PC-9 (cell line): ENCODE measurements at places on chromosomes 2 and 18. TPM values are rescaled to one million over a fixed set of nuclear protein-coding genes. Genes with fewer than 3 reads are reported as not detected.
A peak's percentile ranks its signal among the peaks of the same experiment; 100 is the strongest.

DNA sequence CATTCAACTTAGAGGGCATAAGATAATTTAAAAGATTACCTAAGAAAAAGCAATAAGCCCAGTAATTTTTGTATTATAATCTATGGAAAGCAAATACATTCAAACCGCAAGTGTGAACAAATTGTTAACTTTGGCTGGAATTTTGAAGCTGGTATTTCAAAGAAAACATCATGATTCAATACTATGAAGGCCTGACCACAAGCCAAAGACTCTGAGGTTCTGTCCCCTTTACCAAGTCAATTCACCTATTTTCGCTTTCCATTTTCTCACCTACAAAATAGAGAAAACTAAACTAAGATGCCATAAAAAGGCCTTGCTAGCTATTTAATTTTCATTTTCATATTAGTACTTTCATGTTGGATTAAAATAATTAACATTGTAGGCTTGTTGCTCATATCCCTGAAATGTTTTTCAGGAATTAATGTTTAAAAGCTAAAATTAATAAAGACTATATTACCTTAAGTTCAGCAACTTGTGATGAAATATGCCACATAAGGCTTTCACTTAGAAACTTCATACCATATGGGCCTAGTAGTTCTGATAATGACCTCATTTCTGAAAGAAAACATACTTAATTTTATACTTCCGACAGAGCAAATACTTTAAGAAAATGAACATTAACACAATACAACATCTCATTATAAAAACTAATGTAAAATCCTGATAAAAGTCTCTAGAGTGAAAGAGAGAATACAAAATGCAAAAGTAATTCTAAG, 85.7 kb upstream of the FRZB start:
- DNase-seq, result no peak

GRCh38 chr2:172050479-172051125, 34.7 kb upstream of the DLX1 start:
- DNase-seq, result no peak

DNA sequence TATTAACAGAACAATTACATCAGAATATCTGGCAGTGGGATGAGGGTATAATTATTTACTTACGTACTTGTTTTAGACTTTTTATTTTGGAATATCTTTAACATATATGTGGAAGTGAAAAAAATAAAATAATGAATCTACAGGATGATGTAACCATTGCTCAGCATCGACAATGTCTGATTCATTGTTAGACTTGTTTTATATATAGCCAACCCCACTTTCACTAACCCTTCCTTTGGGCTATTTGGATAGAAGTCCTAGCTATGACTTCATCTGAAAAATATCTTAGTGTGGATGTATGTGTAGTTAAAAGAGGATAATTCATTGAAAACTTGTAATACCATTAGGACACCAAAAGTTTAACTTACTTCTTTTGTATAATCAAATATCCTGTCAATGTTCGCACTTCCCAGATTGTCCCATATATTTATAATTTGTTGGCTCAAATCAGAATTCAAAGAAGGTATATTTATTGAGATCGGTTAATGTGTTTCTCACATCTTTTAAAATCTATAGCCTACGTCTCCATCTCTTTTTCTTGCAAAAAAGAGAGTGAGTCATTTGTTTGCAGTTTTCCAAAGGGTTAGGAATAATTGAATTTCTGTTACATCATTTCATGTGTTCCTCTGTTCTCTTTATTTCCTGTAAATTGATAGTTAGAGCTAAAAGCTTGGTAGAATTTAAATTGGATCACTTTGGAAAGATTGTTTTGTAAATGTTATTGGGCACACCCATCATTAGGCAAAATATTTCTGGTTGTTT, 506.1 kb upstream of the FAM98A start:
- DNase-seq, result peak; percentile 42

Gene TNFRSF11A
- 6.3 and 6.7 TPM in 2 replicates for total RNA-seq

Gene UGT1A10
- not detected in 2 replicates for total RNA-seq

- DNase-seq, result no peak
Observed at GRCh38 chr18:13269521-13270011, 51.0 kb downstream of the LDLRAD4 start.

DNA sequence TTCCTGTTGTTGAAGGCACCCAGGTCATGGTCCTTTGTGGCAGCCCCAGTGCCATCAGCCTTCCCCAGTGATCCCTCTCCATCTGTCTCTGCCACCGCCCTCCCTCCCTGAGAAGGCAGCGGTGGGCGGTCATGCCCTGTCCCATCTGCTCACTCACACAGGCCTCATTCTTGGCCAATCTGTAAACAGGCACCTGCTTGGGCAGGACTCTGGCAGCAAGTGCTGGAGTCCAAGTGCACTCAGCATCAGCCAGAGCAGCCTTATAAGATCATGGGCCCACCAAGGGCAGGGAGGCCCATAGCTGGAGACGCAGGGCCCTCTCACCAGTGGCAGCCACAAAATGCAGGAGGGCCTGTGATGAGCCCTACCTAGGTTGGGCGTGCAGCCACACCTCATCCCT, 140.9 kb downstream of the TWIST2 start:
- no peak for DNase-seq

DNA sequence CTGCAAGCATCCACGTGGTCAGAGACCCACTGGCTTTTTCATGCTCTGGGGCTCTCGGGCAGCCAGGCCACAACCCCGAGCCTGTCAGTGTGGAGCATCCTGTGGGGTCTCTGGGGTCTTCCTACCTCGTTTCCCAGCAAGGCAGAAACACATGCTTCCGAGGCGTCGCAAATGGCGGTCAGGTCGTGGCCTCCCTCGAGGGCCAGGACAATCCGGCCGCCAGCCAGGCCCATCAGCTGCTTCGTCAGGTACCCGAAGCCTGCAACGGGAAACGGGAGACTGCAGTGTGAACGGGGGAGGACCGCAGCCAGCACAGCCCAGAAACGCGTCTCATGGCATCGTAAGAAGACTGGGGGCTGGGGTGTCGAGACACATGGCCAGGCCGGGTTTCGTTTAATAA, 218.7 kb downstream of the TWIST2 start:
- DNase-seq, result no peak

GRCh38 chr2:64336171-64336570, 117.8 kb upstream of the LGALSL start:
- DNase-seq, result peak; percentile 72

Gene ASAP2
- 60.3 and 66.8 TPM in 2 replicates for total RNA-seq

GRCh38 chr18:6941996-6942395, 175.6 kb downstream of the LAMA1 start:
- DNase-seq, result no peak

Gene INHBB
- 50.0 and 57.5 TPM in 2 replicates for total RNA-seq

DNA sequence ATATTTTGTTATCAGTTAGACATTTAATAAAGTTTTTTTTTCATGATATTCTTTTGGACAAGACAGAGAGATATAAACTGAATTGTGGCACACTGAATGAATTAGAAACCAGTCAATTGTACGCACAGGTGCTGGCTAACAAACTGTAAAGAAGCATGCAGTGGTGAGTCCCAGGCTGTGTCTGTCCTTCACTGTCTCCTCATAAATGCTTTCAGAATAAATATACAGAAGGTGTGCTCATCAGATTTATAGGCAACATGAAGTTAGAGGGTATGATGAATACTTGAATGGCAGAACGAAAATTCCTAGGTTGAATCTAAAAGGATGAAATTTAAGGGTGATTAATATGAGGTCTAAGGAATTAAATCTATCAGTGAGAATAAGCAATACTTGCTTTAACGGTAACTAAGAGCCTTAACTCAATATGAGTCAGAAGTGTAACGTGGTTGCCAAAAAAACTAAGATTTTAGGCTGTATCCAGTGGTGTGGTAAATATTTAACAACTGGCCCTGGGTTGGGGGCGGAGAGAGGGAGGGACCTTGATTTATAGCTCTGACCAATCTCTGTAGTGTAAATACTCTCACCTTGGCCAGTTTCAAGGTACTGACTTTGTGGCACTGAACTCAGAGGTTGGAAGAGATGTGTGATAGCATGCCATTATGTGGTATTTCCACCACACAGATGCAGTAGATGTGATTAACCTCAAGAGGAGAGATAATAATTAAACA, 41.9 kb upstream of the AAK1 start:
- DNase-seq, result no peak

DNA sequence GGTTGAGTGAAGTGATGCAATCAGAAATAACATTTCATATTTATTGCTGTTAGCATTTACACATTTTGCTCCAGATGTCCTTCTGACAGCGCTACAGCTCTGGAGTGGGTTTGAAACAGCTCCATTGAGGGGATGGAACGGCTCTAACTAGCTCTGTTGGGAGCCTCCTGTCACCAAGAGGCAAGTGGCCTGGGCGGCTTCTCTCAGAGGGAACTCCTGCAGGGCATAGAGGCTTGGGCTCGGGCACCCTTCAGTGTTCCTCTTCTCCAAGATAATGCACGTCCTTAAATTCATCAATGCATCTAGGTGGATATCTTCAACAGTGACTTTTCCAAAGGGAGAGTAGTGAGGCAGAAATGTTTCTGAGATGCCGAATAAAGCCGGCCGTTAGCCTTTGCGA, 122.5 kb downstream of the CNTNAP5 start:
- DNase-seq, result no peak
